ENCODE measurements at places on chromosomes 16 and 17.

DNA sequence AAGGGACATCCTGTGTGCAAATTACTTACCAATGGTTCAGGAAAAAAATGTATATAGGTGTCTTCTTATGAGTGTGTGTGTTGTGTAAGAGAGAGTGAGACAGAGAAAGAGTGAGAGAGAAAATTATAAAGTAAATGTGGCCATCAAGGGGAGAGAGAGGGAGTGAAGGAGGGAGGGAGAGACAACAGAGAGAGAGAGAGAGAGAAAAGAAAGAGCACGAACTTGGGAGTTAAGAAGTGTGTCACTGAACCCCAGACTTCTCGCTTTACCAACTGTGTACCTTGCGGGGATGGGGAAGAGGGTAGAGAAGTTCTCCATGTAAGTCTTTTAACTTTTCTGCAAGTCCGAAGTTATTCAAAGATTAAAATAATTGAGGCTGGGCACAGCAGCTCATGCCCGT is 28.8 kb upstream of the ARL4D start:
- DNase-seq, result no peak

GRCh38 chr17:83128306-83129240 is 49.2 kb downstream of the METRNL start:
- no peak for DNase-seq

- no peak for DNase-seq
Measured at GRCh38 chr16:72201387-72201786, 29.4 kb upstream of the PMFBP1 start.

GRCh38 chr17:32822996-32823395 is 53.9 kb downstream of the MYO1D start:
- no peak for DNase-seq

DNA sequence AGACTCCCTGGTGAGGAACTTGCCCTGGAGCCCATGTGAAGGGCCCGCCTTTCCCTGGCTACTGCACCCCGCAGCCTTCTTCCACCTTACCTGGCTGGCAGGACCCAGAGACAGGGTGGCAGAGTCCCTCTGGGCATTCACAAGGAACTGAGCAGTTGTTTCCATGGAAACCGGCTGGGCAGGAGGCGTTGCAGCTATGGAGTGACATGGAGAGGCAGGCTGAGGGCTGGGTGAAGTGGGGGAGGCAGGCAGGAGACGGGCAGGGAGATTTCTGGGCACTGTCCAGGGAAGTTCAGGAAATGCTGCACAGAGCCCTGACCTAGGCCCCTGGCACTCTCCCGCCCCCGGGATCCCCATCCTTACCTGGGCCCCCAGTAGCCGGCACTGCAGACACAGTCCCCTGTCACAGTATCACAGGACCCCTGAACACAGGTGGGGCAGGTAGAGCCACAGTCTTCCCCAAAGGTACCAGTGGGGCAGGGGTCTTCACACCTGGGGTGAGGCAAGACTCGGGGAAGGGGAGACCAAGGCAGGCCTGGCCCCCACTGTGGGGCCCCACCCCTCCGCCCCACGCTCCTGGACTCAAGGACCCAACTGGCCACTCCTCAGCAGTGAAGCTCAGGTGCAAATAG is 5.9 kb downstream of the SCARF1 start:
- DNase-seq, result no peak

DNA sequence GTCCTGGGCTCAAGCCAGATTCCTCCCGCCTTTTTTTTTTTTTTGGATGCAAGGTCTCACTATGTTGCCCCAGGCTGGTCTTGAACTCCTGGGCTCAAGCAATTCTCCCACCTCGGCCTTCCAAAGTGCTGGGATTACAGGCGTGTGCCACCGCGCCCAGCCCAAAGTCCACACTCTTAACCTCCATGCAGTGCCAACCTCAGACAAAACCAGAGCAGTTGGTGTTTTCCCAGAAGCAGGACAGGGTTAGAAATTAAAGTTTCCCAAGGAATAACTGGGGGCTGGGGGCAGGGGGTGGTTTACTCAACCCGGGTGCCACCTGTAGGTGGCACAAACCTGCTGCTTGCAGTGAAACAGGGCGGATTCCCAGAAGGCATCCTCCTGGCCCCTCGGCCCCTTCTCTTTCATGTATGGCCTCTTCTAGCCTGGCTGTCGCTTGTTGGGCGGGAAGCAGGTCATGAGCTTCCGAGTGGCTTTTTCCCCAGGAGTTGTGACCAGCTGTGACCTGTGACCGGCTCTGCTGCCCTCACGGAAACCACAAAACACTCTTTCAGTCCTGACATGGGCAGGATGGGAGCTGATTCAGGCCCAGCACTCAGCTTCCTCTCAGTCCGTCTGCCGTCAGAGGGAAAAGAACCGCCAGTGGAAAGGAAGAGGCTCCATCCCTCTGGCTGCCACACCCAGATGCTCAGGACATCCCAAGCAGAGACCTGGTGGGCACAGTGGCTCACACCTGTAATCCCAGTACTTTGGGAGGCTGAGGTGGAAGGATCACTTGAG is 25.6 kb upstream of the USP7 start:
- DNase-seq, result no peak

- no peak for DNase-seq
Measured at GRCh38 chr17:65901394-65901793, 290.5 kb downstream of the CEP112 start.

- DNase-seq, result peak; percentile 73
Measured at GRCh38 chr16:57299009-57299718, 14.7 kb upstream of the PLLP start.

- no peak for DNase-seq
Measured at GRCh38 chr17:81156866-81157805, 8.2 kb upstream of the PVALEF start.

DNA sequence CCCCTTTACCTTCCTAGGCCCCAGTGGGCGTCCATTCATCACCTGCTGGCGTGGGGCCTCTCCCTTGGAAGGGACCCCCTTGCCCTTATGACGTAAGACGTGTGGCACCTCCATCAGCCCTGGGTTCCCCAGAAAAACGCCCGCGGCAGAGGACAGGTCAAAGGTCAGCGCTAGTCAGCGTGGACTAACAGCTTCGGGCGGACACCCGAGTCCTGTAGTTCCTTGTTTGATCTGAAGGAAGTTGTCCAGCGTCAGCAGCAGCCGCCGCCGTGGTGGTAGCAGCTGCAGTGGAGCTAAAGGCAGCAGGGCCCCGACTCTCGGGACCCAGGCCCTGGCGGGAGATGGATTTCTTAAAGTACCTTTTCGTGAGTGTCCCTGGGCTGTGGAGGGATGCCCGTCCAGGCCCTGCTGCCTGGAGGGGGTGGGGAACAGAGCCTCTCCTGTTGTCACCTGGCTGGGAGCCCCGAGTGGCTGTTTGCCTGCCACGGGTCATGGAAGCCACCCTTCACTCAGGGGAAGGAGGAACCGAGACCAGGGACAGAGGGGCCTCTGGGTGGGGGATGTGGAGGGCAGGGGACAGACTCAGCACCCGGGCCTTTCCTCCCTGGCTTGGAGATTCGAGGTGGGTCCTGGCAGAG is 123.6 kb downstream of the OR1D5 start:
- peak; percentile 30 for DNase-seq

DNA sequence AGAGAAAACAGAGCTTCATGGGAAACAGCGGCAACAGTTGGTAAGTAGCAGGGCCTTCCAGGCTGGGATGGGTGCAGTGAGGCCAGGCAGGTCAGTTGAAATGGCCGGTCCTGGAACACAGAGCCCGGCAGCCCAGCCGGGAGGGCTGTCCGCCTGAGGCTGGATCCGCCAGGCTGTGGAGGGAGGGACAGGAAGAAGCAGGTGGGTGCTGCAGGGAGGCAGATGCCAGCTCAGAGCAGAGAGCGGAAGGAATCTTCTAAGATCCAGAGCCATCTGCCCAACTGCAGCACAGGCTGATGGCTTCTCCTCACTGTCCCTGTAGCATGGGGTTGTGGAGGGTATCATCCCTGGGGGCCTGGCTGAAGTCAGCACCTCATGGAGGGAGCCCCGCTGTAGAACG is 599 bp downstream of the RNF112 start:
- no peak for DNase-seq

- DNase-seq, result no peak
Measured at GRCh38 chr17:65544672-65545071, 16.8 kb downstream of the AXIN2 start.

DNA sequence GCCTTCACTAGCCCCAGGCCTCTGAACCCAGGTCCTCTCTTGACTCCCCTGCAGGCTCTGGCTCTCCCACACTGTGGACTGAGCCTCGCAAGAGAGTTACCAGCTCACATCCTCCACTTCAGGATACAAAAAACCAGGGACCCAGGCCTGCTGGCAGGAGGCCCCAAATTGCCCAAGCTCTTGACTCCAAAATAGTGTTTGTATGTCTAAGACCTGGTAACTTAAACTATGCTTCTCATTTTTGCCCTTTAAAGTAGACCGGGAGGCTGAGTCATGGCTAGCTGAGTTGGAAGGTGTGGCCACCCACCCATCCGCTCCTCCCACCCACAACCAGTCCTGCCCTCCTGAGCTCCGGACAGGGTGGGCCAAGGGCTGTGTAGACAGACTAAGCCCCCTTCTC is 250.0 kb downstream of the SOX9 start:
- no peak for DNase-seq

DNA sequence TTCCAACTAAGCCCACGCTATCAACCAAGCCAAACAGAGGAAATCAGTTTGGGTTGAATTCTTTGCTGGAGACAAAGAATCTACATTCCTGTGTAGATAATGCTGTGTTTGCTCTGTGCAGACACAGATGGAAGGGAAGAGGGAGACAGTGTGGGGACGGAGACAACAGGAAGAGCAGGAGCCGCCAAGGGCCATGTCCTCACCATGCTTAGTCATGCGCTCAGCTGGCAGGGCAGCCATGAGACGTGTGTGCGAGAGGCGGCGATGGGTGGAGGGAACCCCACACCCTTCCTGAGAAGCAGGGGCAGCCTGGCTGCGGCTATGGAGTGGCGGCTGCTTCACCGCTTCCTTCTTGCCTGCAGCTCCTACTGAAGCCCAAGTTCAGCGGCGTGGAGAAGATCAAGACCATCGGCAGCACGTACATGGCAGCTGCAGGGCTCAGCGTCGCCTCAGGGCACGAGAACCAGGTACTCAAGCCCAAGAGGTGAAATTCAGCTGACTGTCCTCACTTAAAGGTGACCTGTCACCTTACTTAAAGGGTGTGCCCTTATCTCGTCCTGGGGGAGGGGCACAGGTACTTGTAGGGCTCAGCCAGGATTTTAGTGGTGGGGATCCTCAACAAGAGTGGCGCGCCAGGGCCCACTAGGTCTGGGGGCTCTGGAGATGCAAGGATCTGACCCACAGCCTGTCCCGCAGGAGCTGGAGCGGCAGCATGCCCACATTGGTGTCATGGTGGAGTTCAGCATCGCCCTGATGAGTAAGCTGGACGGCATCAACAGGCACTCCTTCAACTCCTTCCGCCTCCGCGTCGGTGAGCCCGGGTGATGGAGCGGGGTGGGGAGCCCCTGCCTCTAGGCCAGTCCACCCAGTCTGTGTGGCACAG is 47.5 kb downstream of the ADCY7 start:
- peak; percentile 85 for DNase-seq

- DNase-seq, result no peak
Measured at GRCh38 chr16:71623597-71623996, 2.4 kb upstream of the MARVELD3 start.

- DNase-seq, result no peak
Measured at GRCh38 chr17:81287741-81288430, 7.2 kb downstream of the SLC38A10 start.

DNA sequence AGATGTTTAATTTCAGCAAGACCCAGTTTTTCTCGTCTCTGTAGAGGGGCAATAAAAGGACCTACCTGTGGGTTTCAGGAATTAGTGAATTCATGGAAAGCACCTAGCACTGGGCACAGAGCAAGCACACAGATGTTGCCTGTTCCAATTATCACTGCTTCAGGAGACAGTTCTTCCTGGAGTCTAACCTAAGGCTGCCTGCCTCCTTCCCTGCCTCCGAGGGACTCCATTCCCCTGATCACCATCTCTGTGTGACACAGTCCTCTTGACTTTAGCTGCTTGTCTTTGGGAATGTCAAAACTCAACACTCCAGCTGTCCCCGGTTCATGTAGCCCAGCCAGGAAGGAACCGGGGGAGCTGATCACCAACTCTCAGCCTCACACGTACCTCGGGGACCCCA is 474.9 kb downstream of the SLC39A11 start:
- DNase-seq, result no peak

DNA sequence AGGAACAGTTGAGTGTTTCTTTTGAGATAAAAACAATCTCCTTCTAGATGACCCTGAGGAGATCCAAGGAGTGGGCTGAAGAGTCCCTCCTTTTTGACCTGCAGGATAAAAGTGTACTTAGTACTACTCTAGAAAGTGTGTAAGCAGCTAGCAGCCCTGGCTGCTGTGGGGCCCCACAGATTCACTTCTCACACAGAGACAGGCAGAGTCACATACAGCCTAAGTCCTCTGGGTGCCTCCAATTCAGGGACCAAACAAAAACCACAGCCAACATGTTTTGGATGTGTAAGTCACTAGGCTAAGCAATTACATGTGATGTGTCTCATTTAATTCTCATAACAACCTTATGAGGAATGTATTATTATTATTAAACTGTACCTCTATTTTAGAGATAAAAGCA is 97.1 kb downstream of the TMEM100 start:
- no peak for DNase-seq

- peak; percentile 81 for DNase-seq
Measured at GRCh38 chr16:87581857-87582215, 20.5 kb upstream of the JPH3 start.

GRCh38 chr16:87493608-87494280 is 920 bp upstream of the ZCCHC14 start:
- DNase-seq, result no peak

DNA sequence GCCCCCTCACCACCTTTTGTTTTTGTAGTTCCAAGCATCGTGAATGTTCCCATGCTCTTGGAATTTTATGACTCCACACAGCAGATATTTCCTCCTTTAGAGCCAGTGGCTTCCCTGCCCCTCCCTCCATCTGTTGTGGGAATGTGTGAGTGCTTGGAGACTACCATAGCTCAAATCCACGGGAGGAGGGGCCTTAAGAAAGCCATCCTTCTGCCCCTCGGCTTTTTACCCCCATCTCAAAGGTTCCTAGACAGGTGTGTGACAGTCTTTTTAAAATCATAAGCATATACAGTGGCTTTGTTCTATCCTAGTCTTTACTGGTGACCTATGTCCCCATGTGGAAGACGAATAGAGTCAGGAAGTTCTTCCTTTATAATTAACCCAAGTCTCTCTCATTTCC is 47.2 kb downstream of the YPEL2 start:
- DNase-seq, result no peak

Data from left cardiac atrium (tissue), 4 donors.